ENCODE measurements at places on chromosomes 12 and 14.

DNA sequence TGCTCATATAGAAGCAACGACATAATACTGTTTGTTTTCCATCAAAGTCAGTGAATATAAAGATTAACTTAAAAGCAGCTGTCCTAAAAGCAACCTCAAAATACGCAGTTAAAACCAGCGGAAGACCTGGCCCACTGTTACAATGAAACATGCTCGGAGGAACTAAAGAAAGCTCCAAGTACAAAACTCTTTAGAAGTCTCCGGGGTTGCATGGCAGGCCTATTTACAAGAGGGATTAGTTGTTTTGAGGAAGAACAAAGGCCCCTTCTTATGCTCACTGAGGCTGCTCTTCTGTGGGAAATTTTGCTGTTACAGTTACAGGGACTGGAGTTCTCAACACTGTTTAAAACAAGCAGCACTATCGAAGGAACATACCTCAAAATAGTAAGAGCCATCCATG lies 75.9 kb upstream of the C12orf71 start:
- no peak for DNase-seq

DNA sequence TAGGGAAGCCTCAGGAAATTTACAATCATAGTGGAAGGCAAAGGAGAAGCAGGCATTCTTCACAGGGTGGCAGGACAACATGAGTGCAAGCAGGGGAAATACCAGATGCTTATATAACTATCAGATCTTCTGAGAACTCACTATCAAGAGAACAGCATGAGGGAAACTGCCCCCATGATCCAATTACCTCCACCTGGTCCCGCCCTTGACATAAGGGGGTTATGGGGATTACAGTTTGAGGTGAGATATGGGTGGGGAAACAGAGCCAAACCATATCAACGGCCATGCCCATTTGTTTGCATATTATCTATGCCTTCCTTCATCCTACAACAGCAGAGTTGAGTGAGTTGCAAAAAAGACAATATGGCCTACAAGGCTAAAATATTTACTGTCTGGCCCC lies 140.2 kb upstream of the CCDC196 start:
- DNase-seq, result no peak

GRCh38 chr12:79370021-79370420 lies 320.7 kb downstream of the PAWR start:
- no peak for DNase-seq

DNA sequence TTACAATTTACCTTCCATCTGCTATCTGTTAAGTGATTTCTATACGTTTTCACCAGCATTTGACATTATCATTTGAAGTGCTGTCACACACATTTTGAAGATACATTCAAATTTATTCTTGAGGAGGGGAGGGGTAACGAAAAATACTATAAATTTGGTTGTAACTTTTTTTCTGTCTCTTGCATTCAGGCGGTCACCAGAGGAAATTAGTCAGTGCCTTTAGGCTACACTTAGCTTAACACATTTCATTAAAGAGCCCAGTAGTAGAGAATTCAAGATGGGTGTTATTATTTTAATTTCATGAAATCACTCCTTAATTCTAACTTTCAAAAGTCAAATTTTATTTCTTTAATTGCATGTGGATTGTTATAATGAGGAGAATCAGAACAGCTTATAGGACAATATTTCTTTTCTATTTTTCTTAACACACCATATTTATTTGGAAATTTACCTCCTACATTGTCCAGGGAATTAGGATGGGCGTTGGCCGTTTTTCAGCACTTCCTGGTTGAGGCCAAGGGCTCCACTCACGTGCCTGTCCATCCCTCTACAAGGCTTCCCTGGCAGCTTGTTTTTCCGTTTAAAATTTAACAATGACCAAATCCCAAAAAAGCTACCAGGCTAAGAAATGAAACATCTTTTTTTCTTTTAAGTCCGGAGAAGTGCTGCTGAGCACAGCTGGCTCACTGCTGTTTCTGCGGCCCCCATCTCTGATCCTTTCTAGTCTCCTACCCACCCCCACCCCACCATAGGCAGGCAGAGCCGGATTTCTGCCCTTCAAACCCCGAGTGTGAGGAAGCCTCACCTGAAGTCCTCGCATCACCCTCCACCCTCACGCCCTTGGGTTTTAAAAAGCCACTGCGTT lies 1.1 kb upstream of the FAR2 start:
- DNase-seq, result no peak

GRCh38 chr12:89825591-89826449 lies 117.2 kb upstream of the ATP2B1 start:
- no peak for DNase-seq

DNA sequence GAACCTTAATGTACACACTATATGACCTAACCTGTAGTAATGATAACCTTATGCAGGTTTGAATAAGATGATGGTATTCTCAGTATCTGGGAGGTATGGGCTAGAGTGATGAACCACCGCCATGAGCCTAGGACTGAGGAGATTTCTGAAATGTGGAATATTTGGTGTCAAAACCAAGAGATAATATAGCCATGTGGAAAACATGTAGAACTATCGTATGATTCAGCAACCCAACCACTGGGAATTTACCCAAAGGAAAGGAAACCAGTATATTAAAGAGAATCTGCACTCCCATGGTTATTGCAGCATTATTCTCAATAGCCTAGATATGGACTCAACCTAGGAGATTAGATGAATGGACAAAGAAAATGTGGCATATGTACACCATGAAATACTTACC lies 271.7 kb upstream of the BTG1 start:
- no peak for DNase-seq

DNA sequence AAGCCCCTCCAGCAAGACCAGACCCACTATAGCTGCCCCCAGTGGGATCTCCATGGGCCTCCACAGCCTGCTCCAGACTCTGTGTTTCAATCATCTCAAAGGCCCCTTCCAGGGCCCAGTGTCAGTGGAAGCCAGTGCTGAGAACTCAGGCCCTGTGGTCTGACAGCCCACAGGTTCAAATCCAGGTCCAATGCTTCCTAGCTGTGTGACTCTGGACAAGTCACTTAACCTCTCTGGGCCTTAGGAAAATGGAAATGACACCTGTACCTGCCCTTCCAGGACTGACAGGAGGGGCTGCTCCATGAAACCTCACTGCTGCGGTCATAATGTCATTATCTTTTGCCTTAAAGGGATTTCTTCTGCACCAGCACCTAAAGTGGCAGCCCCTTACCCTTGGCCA lies 101.9 kb downstream of the NCOR2 start:
- no peak for DNase-seq

DNA sequence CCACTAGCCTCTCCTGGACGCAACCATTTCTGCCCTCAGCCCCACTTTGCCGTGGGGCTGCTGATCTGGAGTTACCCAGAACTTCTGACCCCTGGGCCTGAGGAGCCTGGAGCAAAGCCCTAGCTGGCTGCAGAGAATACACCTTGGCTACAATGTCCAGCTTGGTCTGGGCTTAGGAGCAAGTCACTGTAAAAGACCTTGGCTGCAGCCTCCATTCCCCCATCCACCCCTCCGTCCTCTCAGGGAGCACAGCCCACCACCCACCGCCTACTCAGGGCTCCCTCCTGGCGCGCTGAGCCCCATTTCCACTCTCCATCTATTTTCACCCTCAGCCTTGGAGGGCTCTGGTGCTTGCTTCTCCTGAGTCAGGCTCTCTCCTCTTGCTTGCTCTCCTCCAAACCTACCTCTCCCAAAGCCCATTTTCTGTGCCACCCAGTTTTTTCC lies 42.9 kb downstream of the ERH start:
- no peak for DNase-seq

DNA sequence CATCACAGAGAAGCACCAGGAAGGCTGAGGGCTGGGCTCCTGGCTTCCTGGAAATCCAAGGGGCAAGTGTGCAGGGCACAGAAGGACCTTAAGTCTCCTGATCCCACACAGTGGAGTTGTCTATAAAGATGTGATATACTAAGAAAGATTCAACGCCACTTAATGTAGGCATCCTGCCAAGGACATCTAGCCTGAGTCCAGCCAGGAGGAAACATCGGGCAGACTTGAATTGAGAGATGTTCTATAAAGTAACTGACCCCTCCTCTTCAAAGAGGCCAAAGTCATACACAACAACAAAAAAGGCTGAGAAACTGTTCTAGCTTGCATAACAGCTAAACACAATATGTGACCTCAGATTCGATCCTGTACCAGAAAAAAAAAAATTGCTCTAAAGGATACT lies 299.5 kb upstream of the NOS1 start:
- no peak for DNase-seq
